ENCODE measurements at places on chromosomes 6 and 20.

DNA sequence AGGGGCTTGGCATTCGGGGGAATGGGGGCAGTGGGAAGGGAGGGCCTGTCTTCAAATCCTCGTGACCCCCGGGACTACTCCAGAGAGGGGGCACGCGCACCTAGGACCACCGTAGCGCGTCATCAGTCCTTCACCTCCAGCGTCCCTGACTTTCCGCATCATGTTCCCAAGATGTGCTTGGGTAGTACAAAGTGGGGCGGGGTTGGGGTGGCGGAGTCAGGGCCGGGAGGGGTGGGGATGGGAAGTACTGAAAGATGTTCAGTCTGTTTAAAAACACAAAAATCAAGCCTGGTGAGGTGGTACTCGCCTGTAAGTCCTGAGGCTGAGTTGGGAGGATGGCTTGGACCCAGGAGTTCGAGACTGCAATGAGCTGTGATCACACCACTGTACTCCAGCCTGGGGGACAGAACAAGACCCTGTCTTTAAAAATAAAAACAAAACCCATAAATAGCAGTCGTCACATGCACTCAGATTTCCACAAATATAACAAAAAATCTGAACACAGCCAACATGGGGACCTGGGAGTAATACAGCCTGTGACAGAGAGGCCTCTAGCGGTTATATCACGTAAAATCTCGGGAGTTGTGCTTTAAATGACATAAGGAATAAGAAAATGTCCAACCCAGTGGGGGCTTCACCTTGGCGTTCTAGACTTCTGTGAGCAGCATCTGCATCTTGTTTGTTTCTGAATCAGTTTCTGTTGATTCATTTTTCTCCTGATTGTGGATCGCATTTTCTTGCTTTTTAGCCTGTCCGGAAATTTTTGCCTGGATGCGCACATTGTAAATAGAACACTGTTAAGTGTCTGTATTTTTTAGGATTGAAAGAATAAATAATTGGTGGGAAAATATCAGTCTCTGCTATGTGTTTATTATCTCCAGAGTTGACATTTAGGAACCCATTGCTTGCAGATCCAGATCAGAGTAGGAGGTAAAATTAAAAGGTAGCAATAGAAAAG, 698 bp upstream of the LRP11 start:
- peak; percentile 82 for DNase-seq

DNA sequence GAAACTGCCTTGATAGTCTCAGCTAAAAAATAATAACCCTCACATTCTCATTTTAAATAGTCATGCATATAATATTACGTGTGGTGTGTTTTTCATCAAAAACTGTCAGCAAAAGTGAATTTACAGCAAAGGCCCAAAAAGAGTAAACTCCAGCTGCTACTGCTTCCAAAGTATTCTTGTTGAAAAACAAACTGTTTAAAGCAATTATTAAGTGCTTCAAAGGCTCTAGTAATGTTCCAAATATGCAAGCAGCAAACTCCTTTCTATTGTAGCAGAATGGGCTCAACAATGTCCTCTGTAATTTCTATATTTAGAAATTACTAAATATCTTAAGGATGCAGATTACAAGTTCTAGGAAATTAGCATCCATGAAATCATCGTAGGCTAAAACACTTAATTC, 280.0 kb upstream of the TBX18 start:
- no peak for DNase-seq

- no peak for DNase-seq
Measured at GRCh38 chr20:31770243-31770642, 31.2 kb downstream of the TPX2 start.

GRCh38 chr20:29741594-29741893, 1515.9 kb upstream of the DEFB115 start:
- DNase-seq: no peak

DNA sequence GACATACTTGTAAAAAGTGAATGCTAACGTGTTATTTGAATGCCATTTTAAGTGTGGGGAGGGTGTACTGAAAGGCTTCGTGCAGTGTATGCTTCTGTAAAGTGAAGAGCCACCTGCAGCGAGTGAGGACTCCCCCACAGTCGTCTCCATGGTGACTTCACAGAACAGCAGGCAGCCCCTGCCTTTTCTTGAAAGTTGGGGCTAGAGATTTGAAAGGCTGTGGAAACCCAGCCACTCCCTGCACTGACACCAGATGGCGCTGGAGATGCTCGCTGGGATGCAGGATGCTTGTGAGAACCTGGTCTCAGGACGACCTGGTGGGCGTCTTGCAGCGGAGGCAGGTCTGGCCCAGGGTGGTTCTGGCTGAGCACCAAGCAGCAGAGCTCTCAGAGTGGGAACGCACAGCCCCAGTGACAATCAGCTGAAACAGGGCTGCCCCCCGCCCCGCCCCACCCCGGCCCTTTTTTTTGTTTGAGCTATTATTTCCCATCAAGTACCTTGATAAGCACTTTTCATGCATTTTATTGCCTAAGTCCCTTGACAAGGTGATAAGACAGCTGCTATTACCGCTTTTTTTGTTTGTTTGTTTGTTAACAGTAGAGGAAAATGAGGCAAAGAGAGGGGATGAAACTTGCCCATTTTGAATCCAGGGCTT, 150.3 kb downstream of the SYCP2 start:
- peak; percentile 45 for DNase-seq

GRCh38 chr20:60108397-60108796, 150.2 kb downstream of the CDH26 start:
- no peak for DNase-seq

GRCh38 chr20:9160331-9160730, 91.4 kb downstream of the PLCB4 start:
- DNase-seq: no peak

DNA sequence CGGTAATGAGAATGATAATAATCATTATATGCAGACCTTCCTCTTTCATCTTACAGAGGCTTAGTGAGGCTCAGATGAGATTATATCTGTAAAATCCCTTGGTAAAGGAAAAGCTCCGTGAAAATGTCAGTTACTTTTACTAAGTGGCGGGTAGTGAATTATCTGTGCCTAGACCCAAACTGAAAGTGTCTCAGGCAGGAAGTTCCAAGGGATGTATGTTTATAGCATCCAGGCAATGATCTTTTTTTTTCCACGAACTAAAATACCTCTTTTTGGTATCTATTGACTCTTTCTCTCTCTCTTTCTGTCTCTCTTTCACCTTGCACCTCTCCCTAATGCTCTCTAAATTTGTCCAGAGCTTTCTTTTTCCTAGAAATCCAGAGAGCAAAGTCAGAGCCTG, 5.0 kb downstream of the TCF21 start:
- no peak for DNase-seq

DNA sequence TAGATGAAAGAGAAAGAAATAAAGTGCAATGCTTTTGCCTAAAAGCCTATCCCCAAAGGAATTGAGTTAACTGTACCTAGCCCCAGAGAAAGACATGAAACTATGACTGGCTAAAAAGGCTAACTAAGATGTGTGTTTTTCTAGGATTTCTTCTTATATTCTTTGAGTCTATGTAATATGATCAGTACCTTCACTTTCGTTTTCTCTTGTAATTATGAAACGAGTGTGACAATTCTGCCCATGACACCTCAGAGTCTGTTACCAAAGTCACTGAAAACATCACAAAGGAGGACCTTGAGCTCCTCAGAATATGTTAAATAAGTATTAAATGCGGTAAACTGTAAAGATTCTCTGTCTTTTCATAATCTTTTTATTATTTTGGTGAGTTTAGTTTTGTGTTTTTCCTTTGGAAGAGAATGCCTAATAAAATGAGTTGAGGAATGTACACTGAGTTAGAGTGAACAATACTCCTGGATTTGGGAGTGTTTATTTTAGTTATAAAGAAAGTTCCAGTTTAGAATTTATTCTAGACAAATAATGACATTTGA, 141.3 kb downstream of the FUT9 start:
- no peak for DNase-seq

- DNase-seq: no peak
Measured at GRCh38 chr6:43814865-43815264, 44.9 kb downstream of the VEGFA start.

- peak; percentile 73 for DNase-seq
Measured at GRCh38 chr20:4369798-4370124, 351.9 kb upstream of the PRND start.

- no peak for DNase-seq
Measured at GRCh38 chr6:111792241-111792640, 81.0 kb downstream of the FYN start.

DNA sequence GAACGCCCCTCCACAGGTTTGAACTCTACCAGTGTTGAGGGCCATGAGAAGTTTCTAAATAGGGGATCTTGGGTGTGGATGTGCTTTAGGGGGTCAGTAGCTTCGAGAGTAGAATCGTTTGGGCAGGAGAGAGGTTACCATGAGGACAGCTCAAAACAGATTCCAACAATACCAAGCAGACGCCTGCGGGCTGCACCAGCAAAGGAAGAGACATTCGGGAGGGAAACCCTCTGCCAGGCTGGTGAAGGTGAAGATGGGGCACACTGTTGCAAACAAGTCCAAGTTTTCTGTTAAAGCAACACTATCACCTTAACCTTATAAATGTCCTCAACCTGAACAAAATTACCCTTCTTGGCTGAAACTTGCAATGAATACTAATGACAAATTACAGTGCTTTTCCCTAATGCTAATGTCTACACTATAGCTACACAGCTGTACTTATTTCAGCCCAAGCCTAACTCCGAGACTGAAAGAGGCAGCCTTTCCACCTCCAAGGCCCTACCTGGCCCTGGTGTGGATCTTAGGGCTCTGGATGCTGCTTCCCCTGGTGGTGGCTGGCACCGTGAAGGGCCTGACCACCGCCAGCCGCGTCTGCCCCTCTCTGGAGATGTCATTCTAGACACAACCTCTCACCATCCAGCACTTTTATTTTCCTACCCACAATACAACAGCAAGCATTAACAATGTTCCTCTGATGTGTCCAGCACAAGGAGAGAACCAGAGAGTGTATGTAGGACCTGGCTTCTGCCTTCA, 80.1 kb downstream of the DLL1 start:
- no peak for DNase-seq

DNA sequence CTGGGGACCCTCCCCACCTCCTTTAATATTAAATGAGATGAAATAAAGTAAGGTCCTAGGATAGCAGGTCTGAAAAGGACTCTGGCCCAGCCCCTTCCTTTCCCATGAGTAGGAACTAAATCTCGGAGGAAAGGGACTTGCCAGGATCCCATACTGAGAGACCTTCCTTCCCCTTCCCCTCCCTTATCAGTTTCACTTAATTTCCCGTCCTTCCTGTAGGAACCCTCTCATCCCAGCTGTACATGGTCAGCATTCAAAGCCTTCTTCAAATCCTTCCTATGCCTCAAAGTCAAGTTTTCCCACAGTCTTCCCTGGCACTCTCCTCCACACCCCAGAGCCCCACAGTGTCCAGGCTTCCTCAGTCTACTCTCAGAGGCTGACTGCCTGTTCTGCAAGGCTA, 71.3 kb upstream of the MYL9 start:
- DNase-seq: no peak

Measured in suppressor macrophage treated with lipopolysaccharide for 1 hour (primary cell).